ENCODE measurements at places on chromosomes 11 and 22.

- no peak for DNase-seq
Observed at GRCh38 chr11:16818284-16818683, 79.8 kb downstream of the C11orf58 start.

DNA sequence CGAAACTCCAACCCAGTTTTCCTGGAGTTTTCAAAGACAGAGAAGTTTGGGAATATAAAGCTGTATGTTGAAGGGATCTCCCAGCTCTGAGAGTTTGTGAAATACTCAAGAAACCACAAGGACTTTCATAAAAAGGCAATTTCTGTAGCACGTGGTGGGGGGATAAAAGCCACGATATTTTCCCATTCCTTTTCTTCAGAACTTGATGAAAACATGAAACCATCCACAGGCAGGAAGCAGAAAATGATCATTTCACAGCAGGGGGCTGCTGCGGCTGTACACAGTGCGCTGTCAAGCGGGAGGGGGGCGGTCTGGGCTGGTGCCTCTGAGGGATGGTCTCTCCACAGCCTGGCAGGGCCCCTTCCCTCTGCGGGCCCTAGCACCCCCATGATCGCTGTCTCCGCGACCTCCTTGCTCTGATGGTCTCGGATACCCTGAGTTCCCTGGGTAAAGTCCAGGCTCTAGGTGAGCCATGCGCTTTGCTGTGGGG lies 423.2 kb downstream of the MN1 start:
- no peak for DNase-seq

- no peak for DNase-seq
Observed at GRCh38 chr22:31647523-31648320, 14.3 kb downstream of the PISD start.

DNA sequence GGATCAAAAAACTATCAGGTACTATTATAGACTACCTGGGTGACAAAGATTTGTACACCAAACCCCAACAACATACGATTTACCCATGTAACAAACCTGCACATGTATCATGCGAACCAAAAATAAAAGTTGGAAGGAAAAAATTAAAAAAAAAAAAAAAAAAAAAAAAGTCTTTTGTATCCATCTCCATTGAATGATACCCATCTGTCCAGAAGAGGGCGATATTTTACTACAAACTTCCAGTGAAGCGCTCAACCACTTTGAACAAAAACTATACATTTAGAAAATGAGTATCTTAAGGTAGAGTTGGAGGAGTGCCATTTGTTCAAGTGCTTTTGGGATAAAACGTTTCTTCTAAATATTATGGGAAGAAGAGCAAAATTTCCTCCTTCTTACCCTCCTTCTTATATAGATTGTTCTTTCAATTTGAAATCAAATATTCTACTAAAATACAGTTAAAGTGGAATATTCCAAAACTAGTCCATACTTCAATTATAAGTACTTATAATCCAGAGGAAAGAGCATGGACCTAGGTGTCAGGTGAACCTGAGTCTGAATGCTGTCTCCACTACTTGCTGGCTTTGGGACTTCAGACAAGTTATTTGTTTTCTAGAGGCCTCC lies 23.3 kb downstream of the ARL14EP start:
- no peak for DNase-seq

- DNase-seq: no peak
Observed at GRCh38 chr11:118524757-118525470, 2.4 kb upstream of the TTC36 start.

GRCh38 chr11:66310324-66310723 lies 6.5 kb downstream of the CD248 start:
- no peak for DNase-seq

DNA sequence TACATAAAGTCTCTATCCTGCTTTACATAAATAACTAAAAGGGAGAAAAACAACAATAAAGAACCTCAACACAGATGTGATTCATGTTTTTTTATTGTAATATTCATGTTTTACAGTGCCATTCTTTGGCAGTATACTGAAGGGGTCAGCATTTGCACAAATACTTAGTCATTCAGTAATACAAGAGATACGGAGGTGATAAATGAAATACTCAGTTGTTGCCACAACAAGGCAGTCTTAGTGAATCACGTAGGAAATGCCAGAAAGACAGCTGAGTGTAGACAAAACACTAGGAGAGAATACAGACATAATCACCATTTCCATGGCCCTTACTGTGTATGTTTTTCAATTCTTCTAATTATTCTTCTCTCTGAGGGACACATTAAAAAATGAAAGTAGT lies 910.4 kb downstream of the METTL15 start:
- no peak for DNase-seq

- no peak for DNase-seq
Observed at GRCh38 chr11:74256378-74257133, 54.9 kb downstream of the P4HA3 start.

GRCh38 chr11:69504576-69505335 lies 23.3 kb downstream of the LINC01488 start:
- peak; percentile 18 for DNase-seq

DNA sequence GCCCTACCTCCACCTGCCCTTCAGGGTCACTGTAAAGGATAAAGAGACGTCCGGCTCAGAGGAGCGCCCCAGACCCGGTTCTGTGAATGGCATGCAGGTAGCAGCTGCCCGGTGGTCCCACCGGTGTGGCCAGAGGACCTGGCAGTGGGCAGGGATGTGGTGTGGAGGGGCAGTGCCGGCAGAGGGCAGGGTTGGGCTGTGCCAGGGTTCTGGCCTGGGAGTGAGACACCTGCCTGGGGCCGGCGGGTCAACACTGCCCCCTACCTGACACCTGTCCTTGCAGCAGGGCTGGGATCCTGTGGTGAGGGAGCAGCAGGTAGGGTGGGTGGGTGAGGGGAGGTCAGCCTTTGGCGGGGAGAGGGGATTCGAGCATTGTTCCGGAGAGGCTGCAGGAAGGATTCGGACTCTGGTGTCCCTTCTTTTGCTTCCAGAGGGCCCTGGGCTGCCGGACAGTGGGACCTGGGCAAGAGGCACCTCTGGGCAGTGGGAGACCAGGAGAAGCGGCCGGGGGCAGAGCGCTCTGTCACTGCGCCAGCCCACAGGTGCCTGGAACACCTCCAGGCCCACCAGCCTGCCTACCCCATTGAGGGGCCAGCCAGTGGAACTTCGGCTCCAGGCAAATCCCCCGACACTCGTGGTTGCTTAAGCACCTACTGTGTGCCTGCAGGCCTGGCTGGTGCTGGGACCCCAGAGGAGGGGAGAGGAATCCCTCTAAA lies 1.6 kb upstream of the PHLDA2 start:
- DNase-seq: peak; percentile 90

GRCh38 chr22:46390652-46391301 lies 55.3 kb downstream of the TRMU start:
- no peak for DNase-seq

DNA sequence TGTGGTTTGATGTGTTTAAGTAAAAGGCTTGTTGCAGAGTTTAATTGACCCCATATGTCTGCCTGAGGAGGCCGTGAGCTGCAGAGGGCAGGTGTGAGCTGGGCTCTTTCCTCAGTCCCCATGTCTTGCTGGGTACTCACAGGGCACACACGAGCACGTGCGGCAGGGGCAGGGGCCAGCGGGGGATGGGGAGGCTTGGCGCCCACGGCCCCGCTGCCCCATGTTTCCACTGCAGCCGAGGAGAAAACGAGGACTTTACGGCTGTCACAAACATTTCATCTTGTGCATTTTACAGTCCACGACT lies 24.7 kb upstream of the CCDC188 start:
- DNase-seq: no peak

DNA sequence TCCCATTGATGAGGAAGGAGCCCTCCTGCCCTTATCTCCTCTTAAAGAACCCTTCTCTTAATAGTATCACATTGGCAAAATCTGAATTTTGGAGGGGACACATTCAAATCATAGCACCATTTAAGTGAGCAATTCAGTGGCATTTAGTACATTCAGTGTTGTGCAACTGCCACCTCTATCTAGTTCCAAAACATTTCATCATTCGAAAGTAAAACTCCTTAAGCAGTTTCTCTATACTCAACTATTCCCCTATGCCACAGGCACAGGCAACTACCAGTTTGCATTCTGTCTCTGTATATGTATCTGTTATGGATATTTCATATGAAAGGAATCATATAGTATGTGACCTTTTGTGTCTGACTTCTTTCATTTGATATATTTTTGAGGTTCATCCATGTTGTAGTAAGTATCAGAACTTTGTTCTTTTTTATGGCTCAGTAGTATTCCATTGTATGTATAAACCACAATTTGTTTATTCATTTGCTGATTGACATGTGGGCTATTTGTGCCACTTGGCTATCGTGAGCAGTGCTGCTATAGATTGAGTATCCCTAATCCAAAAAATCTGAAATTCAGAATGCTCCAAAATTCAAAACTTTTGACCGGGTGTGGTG lies 22.9 kb downstream of the FAR1 start:
- DNase-seq: no peak

DNA sequence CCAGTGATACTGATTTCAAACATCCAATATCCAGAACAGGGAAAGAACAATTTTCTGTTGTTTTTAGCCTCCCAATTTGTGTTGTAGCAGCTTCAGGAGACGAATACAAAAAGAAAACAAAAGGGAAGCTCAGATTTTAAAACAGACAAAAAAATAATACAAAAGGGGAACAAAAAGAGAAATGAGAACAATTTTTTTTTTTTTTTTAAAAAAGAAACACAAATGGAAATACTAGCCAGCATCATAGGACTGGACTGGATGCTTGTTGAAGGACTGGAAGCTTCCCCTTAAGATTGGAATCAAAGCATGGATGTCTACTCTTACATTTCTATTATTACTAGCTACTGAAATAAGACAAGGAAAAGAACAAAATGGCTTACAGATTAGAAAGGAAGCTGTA lies 46.5 kb upstream of the SORL1 start:
- no peak for DNase-seq

- no peak for DNase-seq
Observed at GRCh38 chr11:128491195-128491936, 96.0 kb downstream of the ETS1 start.

GRCh38 chr11:128732471-128733277 lies 38.8 kb downstream of the FLI1 start:
- no peak for DNase-seq

- peak; percentile 68 for DNase-seq
Observed at GRCh38 chr11:47981667-47982404, 1.5 kb downstream of the PTPRJ start.
